ENCODE measurements at places on chromosomes 13 and 19. TPM values are rescaled to one million over a fixed set of nuclear protein-coding genes. Genes with fewer than 3 reads are reported as not detected.

Gene C19orf73
- 1.3 TPM for total RNA-seq

Gene SMIM17
- total RNA-seq, result 0.89 TPM

Gene KIR3DL2
- not detected for total RNA-seq

Gene CFD
- not detected for total RNA-seq

Gene PNKP
- 135 TPM for total RNA-seq

Gene MAG
- not detected for total RNA-seq

Gene INSL3
- total RNA-seq, result not detected

Gene ZNF749
- total RNA-seq, result 26.1 TPM

Gene SIGLECL1
- total RNA-seq, result not detected

Gene ZGLP1
- 11.3 TPM for total RNA-seq

Gene SIGLEC9
- not detected for total RNA-seq

Gene ZNF541
- not detected for total RNA-seq

Gene DOCK9
- 6.9 TPM for total RNA-seq

Gene PLIN4
- 0.47 TPM for total RNA-seq

Gene LILRA6
- total RNA-seq, result not detected

Gene ZBTB32
- total RNA-seq, result not detected

Gene KIR2DL4
- total RNA-seq, result not detected

Gene TEAD2
- total RNA-seq, result 164 TPM

Gene RGL3
- 0.30 TPM for total RNA-seq

Gene CGB5
- total RNA-seq, result not detected

Gene IZUMO1
- 0.23 TPM for total RNA-seq

Gene TPTE2
- total RNA-seq, result 0.14 TPM

Gene VSTM2B
- not detected for total RNA-seq

Gene GJA3
- not detected for total RNA-seq

Gene ZNF610
- total RNA-seq, result 10.0 TPM

Gene KIRREL2
- 4.5 TPM for total RNA-seq

Gene SERPINE3
- total RNA-seq, result not detected

Gene FBXO27
- total RNA-seq, result 4.9 TPM

Gene ELOF1
- total RNA-seq, result 70.0 TPM

Gene ZNF552
- 7.3 TPM for total RNA-seq

Gene FFAR2
- not detected for total RNA-seq

Gene PRDX2
- total RNA-seq, result 672 TPM

Gene ZNF729
- not detected for total RNA-seq

Gene ZNF665
- total RNA-seq, result 8.2 TPM

Gene CAPN12
- not detected for total RNA-seq

Gene ZFR2
- total RNA-seq, result 4.2 TPM

Gene APOC4
- total RNA-seq, result not detected

Gene NOVA2
- 25.6 TPM for total RNA-seq

Gene SCAF1
- total RNA-seq, result 91.9 TPM
